ENCODE measurements at places on chromosomes 1 and 21.

DNA sequence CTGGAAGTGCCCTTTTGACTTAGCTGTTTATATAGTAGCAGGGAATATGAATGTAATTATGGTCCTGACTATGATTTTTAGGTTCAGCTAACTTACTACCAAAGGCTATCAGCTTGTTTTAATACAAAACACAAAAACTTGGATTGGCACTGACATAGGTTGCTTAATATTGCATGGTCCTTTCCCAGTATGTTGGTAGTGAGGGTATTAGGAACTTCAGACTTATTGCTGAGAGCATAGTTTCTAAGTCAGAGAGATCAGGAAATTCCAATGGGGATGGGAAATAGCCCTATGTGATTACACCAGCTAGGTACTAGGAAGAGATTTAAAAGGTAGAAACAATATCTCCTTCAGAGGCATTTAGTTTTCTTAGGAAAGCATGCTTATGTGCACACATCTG, 7.7 kb downstream of the ARID1A start:
- DNase-seq, result no peak

DNA sequence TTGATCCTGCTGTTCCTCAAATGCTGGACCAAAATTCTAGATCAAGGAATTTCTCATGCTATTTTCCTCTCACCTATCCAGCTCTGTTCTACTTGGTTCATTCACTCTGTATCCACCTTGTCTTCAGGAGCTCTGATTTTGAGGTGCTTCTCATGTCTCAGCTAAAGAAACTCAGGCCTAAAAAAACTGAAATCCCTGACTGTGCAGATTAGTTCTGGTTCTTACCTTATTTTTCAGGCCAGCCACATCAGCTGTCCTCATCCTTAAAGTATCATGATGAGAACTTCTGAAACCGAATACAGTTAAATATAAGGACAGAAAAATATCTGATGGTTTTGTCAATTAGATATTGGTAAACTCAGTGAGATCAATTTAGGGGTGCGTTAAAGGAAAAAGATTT, 27.8 kb upstream of the DR1 start:
- DNase-seq, result no peak

- peak; percentile 31 for DNase-seq
Measured at GRCh38 chr1:160767395-160768294, 28.3 kb upstream of the LY9 start.

DNA sequence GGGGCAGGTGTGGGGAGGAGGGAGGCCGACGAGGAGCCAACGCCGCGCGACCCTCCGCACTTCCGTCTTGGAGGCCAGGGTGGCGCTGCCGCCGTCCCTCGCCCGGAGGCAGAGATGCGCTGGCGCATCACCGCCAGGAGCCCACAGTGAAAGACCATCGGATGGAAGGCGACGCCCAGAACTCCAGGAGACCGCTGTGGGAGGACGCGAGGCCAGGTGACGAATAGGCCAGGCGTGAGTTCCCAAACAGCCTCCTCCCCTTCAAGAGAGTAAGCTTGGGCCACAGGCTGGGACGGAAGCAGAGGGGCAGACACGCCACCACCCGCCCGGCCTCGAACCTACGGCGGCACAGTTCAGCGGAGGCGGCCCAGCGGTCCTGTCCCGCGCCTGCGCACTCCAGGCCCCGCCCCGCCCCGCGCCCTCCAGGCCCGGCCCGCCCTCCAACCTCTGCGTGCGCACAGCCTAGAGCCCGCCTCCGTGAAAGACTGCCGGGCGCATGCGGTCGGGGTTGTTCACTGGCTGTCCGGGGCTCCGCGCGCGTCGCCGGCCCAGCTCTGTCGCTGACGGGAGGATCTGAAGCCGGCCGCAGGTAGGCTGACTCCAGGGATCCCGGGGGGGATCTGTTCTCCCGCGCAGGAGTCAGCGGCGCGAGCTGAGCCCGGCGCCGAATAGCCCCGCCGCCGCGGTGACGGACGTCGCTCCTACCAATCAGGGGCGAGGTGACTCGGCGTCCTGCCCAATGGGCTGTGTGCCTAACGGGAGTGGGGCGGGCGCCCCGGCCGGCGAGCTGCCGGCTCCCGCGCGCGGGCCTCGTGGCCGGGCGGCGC, at the start of gene CTPS1:
Gene CTPS1, plus strand, starts transcription at position 456 of the 827 bp plus-strand sequence. CDS start 3,595 bp downstream, outside the sequence.
- DNase-seq, result peak; percentile 93

- no peak for DNase-seq
Measured at GRCh38 chr1:177877086-177877485, 92.8 kb downstream of the SEC16B start.

- no peak for DNase-seq
Measured at GRCh38 chr1:172140072-172140471, 280.4 kb upstream of the C1orf105 start.

DNA sequence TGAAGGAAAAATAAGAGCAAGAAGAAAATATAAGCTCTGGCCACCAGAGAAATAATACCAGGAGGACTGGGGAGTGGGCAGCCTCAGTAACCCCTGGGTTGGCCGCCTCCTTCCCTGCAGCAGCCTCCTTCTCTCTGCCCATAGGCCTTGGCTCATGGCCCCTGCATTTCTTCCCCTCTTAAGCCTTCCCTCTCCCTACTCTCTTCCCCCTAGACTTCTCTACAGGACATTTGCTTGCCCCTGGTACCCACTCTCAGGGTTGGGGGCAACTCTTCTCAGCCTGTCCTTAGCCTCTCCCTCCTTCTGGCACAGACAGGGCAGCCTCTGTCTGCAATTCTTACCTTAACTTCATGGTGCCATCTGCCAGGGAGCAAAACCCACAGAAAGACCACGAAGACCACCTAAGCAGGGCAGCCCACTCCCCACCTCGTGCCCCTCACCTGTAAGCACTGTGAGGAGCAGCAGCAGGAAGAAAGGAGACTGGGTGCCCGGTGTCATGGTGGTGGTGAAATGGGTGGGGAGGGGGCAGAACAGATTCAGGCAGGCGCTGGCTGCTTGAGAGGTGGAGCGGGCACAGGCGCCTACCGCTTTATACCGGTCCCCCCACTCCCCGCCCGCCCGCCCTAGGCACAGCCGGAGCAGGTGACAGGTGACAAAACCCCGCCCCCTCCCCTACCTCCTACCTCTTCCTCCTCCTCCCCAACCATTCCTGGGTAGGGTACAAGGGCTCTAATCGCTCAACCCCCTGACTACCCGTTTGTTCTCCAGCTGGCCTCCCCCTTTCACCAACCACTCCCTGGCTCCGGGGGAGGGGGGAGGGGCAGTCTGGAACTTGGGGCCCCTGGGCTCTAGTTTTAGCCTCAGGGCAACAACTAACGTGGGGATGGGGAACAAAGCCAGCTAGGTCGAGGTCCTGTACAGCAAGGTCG, 15.1 kb downstream of the THBS3 start:
- peak; percentile 55 for DNase-seq

DNA sequence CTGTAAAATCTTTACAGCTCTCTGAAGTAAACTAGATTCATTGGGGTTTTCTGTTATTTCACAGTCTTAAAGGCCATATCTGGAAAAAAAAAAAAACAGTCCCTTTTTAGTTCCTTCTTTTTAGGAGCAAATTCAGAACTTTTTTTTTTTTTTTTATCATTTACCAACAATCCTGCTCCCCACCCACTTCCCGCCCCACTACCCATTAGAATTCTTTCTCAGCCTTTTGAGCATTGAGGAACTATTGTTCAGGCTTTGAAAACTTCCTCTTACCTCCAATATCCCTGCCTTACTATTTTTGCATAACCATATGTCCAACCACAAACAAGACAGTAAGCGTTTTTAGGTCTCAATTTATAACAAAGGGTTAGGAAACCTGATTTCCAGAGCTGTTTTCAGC, 330.1 kb downstream of the PLPP3 start:
- no peak for DNase-seq

DNA sequence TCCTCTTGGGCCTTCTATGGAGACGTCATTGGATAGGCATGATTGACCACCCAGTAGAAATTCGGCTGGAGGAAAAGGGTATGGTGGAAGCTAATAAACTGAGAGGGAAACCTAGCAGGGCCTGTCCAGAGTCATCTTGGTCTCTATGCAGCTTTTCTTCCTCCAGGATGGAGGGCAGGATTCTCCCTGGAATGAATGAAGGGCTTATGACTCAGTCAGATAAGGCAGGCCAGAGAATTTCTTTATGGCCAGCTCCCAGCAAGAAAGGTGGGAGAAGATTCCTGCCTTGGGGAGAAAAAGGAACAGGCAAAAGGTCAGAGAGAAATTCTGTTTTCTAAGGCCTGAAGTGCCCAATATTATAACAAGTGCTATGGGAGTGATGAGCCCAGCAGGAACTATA, 17.1 kb downstream of the FBLIM1 start:
- DNase-seq, result no peak

DNA sequence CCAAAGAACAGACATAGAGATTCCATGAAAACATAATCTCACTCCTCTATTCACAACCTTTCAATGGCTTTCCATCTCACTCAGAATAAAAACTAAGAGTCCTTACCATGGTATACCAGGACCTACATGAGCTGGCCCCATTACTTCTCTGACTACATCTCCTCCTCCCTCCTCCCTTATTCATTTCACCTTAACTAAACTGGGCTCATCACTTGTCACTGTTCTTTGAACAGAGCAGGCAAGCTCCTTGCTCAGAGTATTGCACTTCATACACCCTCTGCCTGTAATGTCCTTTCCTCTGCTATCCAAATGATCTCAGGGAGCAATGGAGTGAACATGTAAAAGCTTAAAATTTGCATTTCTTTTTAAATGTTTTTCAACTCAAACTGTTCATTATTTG, 142.0 kb downstream of the MRPL39 start:
- peak; percentile 14 for DNase-seq

DNA sequence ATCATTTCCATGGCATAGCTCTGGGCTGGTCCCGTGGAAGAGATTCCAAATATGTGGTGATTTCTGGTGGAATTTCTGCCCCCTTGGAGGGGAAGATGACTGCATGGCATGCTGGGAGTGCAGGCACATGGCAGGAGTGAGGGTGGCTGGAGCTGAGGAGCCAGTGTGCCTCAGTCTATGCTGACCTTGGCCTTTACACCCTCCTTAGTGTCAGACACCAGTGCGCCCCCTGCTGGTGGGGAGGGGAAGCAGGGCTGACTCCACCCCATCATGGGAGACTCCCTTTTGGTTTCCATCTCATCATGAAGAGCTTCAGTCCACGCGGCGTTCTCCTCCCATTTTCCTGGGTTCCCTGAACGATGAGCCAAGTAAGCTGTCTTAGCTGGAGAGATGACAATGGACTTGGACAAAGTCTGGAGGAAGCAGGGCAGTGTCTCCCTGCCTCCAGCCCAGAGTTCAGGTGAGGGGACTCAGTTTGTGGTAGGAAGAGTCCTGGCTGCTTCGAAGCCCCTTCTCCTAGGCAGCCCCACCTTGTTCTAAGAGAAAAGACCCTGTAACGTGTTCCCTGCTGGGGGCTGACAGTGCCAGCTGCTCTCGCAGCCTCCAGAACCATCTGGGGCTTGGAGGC, 10.3 kb downstream of the ALX3 start:
- peak; percentile 48 for DNase-seq

DNA sequence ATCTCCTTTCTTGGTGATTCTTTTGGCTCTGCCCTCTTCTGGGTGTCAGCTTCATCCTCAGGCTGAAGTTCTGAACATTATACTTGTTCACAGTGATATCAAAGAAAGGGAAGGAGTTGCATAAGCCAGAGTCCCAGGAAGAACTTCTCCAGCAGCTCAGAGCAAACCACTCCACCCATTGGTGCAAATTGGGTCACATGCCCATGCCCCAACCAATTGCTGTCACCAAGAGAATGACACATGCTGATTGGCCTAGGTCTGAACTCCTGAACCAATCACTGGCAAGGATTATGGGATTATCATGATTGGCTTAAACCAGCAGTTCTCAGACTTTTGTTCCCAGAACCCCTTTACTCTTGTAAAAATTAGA, 256.5 kb upstream of the TMEM51 start:
- DNase-seq, result no peak

- DNase-seq, result no peak
Measured at GRCh38 chr21:39866093-39866492, 1.1 kb upstream of the PCP4 start.

- DNase-seq, result no peak
Measured at GRCh38 chr1:85579622-85580021, 939 bp upstream of the CCN1 start.

DNA sequence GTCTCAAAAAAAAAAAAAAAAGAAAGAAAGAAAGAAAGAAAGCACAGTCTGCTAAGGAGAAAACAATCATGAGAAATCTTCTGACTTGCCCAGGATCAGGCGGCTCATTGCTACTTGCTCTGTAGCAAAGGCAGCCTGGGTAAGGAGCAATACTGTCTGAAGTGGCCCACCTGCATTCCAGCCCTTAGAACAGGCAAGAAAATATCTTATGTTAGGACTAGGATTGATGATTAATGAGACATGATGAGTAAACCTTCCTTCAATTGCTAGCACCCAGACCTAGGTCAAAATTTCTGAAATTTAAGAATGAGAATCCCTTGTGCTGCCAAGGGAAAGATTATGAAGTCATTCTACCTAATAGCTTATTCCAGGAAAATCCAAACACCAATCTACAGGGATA, 140.8 kb downstream of the DSCAM start:
- DNase-seq, result no peak

DNA sequence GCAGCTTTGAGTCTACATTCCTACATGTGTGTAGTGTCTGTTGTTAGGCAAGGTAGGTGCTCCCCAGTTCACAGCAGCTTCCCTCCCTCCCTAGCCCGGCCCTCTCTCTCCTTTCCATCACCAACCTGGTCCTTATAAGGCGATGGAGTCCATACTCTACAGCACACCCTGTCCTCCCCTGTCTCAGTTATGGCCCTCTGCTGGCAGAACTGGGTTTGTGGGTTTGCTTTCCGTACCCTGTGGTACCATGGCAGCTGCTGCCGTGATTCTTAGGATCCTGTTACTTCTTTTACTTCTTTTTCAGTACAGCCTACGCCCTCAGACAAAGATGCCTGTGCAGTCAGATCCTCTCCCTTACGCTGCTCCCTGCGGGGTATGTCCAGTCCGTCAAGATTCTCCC, 31.7 kb downstream of the AK5 start:
- DNase-seq, result peak; percentile 19

DNA sequence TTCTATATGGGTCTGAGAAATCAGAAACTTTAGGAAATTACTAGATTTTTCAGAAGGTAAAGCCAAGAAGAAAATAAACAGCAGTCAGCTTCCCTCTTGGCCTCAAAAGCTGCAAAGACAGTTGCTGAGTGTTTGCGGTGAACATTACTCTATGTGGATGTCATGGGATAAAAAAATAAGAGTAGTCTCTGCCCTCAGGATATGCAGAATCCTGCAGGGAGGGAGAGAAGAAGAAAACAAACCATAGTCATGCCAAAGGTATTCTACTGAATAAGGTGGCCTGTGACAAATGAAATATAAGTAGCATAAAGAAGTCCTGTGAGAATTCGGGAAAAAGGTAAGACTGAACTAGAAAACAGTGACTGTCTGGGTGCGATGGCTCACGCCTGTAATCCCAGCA, 19.0 kb downstream of the YARS1 start:
- no peak for DNase-seq

- no peak for DNase-seq
Measured at GRCh38 chr1:172941945-172942344, 108.8 kb downstream of the TNFSF18 start.

GRCh38 chr21:16707274-16707673, 805.6 kb upstream of the CXADR start:
- no peak for DNase-seq

GRCh38 chr1:170881268-170882265, 53.8 kb upstream of the MROH9 start:
- DNase-seq, result no peak

- no peak for DNase-seq
Measured at GRCh38 chr1:244226435-244226834, 175.4 kb downstream of the ZBTB18 start.
